Activated CD4-positive, alpha-beta T cell treated with anti-CD3 and anti-CD28 coated beads, Interleukin-10, Interleukin-2, amounts not matched to agents 100 ng/mL and 50 ng/mL, durations not matched to agents 16 hours and 8 hours (primary cell): ENCODE measurements at places on chromosomes 7 and 10.

GRCh38 chr10:31515819-31516402 lies 196.9 kb downstream of the ZEB1 start:
- DNase-seq: no peak

- no peak for DNase-seq
Observed at GRCh38 chr7:41763626-41764025, 60.7 kb upstream of the INHBA start.

DNA sequence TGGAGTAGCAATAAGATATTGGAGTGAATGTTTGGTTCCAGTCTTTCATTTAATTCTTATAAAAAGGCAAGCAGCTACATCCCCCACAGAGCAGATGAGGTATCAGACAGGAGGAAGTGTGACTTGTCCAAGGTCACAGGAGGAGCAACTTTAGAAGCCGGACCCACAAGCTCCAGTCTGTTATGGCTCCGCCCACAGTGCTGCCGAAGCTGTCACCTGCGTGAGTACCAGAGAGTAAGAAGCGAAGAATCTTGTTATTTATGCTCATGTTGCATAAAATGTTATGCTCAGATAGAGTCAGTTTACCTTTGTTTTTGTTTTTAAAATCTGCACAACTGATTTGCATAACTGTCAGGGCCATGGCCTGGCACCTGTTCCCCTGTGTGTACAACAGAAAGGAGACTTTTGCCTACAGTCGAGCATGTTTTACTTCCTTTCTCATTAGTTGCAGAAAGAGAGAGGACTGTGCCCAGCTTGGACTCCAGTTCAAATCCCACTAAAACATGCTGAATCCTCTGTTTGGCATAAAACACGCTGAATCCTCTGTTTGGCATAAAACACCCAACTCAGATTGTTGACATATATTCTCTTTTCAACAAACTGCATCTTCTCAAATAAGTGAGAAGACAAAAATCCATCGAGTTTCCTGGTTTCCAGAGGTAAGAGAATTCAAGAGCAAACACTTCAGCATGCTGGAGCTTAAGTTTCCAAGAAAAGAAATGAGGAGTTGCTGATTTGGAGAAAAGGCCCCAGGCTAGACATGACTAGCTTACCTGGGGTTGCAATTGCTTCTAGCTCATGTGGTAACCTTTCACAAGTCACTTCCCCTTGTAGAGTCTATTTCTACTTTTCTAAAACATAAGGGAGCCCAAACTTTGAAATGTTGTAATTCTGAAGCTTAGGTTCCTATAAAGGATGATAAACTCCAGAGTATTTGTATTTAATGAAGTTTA lies 409.8 kb upstream of the ZMIZ1 start:
- DNase-seq: no peak

DNA sequence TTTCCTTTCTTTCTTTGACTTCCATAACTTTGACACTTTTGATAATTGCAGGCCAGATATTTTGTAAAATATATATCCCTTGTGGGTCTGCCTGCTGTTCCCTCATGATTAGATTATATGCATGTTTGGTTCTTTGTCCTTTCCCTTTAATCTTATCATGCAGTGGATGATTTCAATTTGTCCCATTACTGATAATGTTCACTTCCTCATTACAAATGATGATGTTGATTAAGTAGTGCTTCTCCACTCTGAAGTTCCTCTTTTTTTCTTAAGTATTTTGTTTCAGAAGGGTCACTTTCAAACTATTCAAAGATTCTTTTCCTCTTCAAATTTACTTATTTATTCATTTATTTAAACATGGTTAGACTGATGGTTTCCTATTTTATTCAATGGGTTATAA lies 898.1 kb downstream of the XPNPEP1 start:
- DNase-seq: no peak

DNA sequence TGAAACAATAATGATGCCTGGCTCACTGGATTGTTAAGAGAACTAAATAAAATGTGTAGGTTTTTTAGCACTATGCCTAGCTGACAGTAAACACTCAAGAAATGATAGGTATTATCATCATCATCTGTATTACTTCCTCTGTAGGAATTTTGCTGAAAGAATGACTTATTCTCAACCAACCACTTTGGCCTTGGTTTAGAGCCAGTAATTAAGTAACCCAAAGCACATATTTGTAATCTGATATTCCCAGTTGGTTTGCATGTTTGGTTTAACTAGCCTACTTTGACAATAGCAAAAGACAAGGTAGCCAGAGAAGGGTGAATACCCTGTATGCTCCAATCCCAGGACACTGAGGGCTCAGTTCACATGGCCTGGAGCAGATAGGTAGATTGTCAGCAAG lies 34.4 kb downstream of the BCAP29 start:
- DNase-seq: no peak

GRCh38 chr10:81903472-81903871 lies 28.5 kb downstream of the NRG3 start:
- no peak for DNase-seq

GRCh38 chr7:114852293-114852692 lies 69.6 kb upstream of the MDFIC start:
- DNase-seq: no peak

GRCh38 chr10:12984165-12984747 lies 17.3 kb downstream of the CCDC3 start:
- peak; percentile 62 for DNase-seq

GRCh38 chr7:137110091-137110509 lies 233.4 kb downstream of the PTN start:
- no peak for DNase-seq

- DNase-seq: no peak
Observed at GRCh38 chr7:90715067-90715466, 118.9 kb downstream of the CDK14 start.

DNA sequence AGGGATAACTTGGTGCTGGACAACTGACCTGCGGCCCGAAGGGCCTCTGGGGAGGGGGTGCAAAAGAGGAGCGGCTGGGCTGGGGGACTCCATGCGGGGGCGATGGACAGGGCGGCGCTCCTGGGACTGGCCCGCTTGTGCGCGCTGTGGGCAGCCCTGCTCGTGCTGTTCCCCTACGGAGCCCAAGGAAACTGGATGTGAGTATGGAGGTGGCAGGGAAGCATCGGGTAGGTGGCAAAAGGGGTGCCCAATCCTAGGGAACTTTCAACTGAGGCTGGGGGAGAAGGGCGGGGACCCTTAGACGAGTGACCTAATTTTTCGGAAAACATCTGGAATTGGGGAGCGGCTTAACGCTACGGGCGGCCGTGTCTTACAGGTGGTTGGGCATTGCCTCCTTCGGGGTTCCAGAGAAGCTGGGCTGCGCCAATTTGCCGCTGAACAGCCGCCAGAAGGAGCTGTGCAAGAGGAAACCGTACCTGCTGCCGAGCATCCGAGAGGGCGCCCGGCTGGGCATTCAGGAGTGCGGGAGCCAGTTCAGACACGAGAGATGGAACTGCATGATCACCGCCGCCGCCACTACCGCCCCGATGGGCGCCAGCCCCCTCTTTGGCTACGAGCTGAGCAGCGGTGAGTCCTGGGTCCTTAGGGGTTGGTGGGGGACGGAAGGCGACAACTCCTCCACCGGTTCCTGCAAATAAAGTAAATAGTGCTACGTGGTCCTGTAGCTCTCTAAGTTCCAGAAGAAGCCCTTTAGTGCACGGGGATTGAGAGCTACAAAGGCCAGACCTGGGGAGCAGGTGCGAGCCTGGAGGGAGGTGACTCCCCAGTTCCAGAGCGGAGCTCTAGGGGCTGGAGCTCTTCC lies 622 bp downstream of the WNT16 start:
- DNase-seq: peak; percentile 52

DNA sequence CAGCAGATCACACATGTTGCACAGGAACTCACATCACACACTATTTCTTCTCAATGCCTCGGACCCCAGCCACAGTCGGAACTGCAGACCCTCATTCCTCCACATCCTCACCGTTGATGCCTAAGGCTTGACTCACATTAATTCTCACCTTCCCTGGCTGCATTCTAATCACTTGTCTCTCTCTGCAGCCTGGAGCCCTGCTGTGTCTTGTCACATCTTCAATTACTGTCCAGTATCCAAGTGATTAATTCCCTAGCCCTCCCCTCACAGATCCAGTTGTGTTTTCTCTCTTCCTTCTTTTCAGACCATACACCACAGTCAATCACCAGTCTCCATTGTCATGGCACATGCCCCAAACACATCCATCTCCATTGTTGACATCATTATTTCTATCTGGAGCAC lies 592.4 kb upstream of the IGFBP3 start:
- DNase-seq: no peak

DNA sequence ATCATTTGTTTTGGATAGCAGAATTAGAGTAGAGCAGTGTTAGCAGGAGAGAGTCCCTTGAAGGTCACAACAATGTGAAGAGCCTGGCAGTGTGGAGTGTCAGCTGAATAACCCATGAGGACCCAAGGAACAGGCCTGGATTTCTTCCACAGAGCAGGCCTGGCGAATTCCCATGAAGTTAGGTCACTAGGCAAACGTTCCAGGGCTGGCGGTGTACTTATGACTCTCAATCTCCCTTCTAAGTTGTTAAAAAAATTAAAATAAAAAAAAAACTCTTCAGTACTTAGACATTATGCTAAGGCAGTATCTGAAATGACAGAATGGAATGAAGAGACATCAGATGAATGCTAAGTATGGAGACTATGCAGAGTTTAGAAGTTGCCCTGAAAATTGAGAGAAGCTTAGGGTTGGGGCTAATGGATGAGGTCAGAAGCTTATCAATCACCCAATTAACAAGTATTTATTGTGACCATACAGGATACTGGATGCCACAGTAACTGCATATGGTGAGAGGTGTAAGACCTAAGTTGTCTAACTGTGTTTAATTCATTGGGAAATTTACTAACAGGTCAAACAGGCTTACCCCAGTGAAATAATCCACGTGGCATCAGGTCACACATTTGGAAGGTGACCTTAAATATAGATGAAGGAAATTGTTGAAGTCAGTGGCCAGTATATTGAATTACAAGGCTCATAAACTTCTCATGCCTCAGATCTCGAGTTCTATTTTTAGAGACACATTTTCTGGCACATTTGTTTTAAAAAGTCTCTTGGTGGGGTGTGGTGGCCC lies 126.2 kb upstream of the NRP1 start:
- DNase-seq: no peak

- DNase-seq: no peak
Observed at GRCh38 chr7:55642266-55642665, 70.0 kb upstream of the VOPP1 start.

GRCh38 chr10:7445474-7446185 lies 34.8 kb upstream of the SFMBT2 start:
- DNase-seq: no peak

- no peak for DNase-seq
Observed at GRCh38 chr7:1059200-1060091, 15.1 kb downstream of the GPR146 start.

- no peak for DNase-seq
Observed at GRCh38 chr10:92181575-92181974, 109.3 kb downstream of the CPEB3 start.

DNA sequence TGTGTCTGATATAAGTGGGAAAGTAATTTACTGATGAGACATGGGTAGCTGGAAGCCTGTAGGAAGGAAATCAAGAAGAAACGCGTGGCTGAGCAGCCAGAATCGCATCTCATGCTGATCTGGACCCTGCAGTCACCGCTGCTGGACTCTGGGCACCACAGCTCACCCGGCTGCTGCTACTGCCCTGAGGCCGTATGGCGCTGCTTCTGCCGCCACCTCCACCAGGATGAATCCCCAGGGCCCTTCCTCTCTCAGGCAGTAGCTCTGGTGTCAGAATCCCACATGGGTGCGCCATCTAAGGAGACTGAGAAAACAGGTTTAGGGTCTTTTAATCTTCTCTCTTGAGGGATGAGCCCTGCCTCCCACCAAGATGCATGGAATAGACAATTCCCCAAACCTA lies 70.3 kb upstream of the AGK start:
- DNase-seq: no peak

DNA sequence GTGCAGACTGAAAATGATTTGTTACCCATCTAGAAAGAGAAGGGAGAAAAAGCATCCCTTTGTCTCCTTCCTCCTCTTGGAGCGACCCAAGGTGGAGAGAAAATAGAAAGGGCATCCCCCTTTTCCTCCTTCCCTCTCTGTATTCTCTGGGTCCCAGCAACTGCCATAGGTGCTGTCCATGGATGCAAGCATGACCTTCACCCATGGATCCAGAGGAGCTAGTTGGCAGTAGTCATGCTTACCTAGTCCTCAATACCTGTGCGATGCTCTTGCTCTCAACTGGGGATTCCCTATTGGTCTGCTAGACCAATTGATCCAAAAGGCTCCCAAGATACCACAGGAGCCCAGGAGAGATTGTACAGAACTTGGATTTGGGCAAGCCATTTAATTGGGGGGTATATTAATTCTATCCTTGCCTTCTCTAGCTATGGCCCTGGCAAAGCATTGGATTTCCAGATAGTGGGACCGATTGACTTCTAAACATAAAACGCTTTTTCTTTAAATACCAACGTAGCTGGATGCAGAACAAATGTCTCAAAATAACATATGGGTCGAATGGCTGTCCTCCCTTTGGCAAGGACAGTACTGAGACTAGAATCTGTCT lies 547.8 kb upstream of the IGFBP3 start:
- DNase-seq: no peak

- no peak for DNase-seq
Observed at GRCh38 chr7:81503336-81503735, 266.5 kb downstream of the HGF start.

DNA sequence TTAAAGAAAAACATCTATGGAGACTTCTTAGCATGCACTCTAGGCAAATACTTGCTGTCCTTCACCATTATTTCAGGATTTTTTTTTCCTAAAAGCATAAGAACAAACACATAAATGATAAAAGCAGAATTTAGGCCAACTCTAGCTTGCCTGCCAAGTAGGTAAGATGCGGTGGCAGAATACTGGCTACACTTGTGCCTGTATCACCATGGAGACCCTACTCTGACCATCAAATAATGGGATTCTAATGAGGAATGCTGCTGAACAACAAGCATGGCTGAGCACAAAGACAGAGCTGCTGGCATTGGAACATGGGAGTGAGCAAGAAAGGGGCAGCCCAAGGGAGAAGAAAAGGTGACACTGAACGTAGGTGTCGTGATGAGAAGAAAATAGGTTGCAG lies 18.5 kb upstream of the TAS2R40 start:
- DNase-seq: no peak

GRCh38 chr7:67760971-67761370 lies 764.3 kb downstream of the TYW1 start:
- DNase-seq: no peak

GRCh38 chr10:130580975-130581374 lies 444.8 kb downstream of the GLRX3 start:
- DNase-seq: no peak

DNA sequence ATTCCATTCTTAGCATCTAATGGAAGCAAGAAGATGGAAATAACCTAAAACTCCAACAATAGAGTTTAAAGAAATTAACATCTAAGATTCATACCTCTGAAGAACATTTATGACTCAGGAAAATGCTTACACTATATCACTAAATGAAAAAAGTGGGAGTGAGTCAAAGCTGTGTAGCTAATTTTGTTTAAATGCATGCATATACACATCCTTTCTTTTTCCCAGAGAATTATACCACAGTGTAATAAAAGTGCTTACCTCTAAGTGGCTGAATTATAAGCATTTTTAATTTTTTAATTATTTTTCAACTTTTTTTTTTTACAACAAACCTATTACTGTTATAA lies 44.3 kb downstream of the CCDC71L start:
- DNase-seq: no peak

- no peak for DNase-seq
Observed at GRCh38 chr7:137003566-137003965, 135.1 kb downstream of the CHRM2 start.
